ENCODE measurements at places on chromosomes 7 and 10.

DNA sequence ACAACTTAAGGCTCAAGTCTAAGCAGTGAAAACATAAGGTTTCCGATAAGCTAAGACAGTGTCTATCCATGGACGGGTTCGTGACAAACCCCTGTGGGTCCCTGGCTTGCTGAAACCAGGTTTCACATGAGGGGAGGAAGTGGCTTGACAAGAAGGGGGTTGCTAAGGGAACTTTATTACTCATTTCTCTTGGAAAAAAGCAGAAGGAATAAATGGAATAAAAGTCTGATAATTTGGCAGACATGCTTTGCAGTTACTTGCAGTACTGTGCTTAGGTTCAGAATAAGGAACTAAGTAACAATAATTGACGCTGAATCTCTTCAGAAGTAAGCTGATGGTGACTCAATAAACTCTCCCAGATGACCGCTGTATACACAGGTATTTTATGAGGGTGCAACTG, 34.7 kb downstream of the RBM17 start:
- no peak for DNase-seq

GRCh38 chr7:70512761-70513160, 619.2 kb upstream of the GALNT17 start:
- DNase-seq: no peak

GRCh38 chr7:37186753-37187152, 261.9 kb downstream of the ELMO1 start:
- DNase-seq: no peak

DNA sequence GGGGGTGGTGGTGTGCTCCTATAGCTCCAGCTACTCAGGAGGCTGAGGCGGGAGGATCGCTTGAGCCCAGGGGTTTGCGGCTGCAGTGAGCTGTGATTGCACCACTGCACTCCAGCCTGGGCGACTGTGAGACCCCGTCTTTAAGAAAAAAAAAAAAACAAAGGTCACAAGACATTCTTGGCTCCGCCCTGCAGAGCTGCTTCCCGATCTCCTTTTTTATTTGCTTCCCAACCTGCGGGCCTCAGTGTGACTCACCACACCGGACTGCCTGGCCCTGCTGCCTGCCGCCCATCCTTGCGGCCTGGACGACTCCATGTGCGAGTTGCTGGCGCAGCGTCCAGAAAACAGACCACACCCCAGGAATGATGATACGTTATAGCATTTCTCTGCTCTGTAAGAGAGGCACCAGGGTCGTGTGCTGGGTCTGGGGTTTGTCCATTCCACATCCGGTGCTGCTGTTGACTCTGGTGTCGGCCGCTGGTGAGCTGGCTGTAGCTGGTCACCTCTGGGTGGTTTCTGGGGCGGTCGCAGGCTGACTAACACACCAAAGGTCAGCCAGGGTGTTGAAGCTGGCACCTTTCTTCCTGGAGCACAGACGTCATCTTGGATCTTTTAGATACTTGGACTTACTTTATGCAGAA, 123.6 kb downstream of the TCF7L2 start:
- peak; percentile 81 for DNase-seq

GRCh38 chr7:7761974-7762779, 43.8 kb upstream of the RPA3 start:
- peak; percentile 84 for DNase-seq

Measured in fibroblast of skin of right quadriceps (primary cell).